ENCODE measurements at places on chromosomes 2 and 18.

DNA sequence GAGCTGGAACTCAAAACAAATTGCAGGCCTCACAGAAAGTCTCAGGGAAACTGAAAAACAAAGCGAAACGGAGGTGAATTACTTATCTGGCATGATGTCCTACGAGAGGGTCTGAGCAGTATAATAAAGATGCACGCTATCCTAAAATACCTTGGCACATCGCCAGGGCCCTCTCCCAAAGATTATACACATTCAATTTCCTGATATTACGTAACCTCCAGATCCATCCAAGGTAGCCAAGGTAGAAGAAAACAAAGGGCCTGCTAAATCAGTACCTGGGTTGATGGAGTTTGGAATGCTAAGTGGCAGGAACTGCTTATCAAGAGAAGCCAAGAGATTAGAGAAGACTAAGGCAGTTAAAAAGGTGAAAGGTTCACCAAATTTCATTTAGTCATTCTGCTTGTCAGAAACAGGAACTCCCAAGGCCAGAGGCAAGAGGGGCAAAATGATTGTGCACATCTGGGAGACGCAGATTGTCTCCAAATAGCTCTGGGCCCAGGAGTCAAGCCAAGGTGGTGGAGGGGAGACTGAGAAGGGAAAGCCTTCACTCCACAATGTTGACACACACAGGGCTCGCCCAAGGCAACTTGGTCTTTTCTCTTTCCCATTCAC is 236.8 kb upstream of the ATP5MC3 start:
- DNase-seq: no peak

DNA sequence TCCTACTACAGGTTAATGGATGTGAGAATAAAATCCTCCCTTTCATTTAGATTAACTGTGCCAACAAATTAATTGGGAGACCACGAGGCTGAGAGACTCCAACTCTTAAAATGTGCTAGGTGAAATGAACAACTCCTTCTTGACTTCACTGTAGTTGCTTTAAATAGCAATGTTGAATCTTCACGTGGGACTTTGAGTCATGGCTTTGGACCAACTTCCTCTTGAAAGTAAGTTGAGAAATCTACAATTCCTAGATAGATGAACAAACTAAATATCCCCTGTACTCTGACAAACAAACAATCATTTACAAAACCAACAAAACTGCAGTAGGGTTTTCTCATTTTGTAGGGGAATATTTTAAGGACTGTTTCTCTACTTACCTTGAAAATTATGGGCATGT is 291.9 kb upstream of the SPRED2 start:
- DNase-seq: no peak

DNA sequence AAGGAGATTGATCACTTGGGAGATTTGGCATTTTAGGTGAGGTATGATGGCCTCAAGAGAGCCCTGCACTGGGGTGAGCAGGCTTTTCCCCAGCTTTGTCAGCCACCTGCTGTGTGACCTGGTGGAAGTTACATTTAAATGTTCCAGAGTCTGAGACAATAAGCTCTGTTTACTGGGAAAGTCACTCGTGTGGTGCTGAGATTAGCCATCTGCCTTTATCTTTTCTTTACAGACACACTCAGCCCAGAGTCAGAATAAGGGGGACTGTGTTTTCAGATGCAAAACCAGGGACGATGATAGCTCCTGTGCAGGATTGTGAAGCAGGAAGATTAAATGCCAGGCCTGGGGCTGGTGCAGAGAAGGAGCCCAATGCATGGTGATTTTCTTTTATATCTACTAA is 47.9 kb downstream of the SH3RF3 start:
- DNase-seq: no peak

DNA sequence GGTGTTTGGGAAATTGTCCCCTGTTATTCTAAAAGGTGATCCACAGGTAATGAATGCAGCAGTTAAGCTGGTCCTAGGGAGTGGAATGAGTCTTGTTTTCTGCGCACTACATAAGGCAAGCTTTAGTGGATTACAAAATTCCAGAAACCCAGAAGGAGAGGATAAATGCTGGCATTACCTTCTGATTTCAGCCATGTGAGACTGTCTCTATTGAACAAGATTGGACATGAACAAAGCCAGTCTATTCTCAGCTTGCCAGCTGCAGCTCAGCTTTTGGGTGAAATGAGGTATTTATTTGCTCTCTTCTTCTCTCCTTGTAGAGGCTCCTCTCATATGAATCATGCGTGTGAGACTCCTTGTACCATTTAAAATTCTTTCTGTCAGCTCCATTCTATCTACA is 944.9 kb downstream of the CNTNAP5 start:
- no peak for DNase-seq

- DNase-seq: no peak
Observed at GRCh38 chr2:138490673-138491494, 10.7 kb upstream of the SPOPL start.

GRCh38 chr2:38076152-38076709 is 280 bp upstream of the CYP1B1 start:
- no peak for DNase-seq

GRCh38 chr2:240720686-240721595 is 29.3 kb downstream of the AQP12A start:
- no peak for DNase-seq

All from NK-92 treated with Interleukin-12 subunit alpha and Interleukin-12 subunit beta, amount 100 ng/mL, for 24 hours (cell line).